PC-9 (cell line): ENCODE measurements at places on chromosomes 12 and 14. TPM values are rescaled to one million over a fixed set of nuclear protein-coding genes. Genes with fewer than 3 reads are reported as not detected.

DNA sequence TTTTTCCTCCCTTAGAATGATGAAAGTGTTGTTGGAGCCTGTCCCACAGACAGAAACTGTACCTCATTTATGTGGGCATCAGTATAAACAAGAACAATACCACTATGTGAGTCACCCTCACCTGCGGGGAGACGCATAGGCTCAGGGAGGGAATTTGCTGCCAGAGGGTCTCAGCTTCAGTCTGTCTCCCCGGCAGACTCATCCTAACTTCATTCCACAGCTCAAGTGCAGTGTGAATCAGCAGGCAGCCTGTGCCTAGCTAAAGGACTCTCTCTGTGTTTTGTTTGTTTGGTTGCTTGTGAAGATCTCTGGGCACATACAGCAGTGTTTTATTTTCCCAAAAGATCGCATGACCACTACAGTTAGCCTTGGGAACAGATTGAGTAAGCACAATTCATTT lies 98.9 kb downstream of the PRKCH start:
- H3K27me3 ChIP-seq, result no peaks in the 10 kb centered on the region
- peak overlapping the region; percentile 73 for H3K27ac ChIP-seq
- H3K4me3 ChIP-seq, result no peak overlapping the region
- H3K4me1 ChIP-seq, result peaks cover 34% of the 10 kb centered on the region

DNA sequence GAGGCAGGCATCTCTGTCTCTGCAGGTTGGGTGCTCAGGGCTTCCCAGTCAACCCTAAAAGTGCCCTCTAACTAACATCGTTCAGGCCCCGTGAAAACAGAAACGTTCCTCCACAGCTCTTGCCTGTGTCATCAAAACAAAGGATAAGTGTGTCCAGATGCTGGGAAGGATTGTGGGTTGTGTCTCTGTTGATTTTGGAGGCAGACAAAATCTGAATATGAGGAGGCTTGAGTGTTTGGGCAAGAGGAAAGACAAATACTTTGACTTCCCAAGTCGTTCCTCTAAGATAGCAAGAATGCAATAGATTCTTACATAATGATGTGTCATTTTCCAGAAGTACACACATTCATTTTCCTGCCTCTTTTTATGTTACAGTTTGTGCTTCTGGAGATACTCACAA lies 52.9 kb downstream of the SERPINA3 start:
- H3K27ac ChIP-seq, result no peak overlapping the region
- H3K27me3 ChIP-seq, result peaks cover 6% of the 10 kb centered on the region; the same call in 1 of the 2 replicates
- DNase-seq, result no peak
- H3K4me3 ChIP-seq, result no peak overlapping the region

- H3K27ac ChIP-seq, result no peak overlapping the region
- no peaks in the 10 kb centered on the region for H3K4me1 ChIP-seq
- H3K4me3 ChIP-seq, result no peak overlapping the region
These were observed 4.3 kb downstream of the HHIPL1 start for GRCh38 chr14:99649219-99649618.

GRCh38 chr12:83335748-83336147 lies 649.0 kb downstream of the TMTC2 start:
- H3K36me3 ChIP-seq, result no peaks in the 10 kb centered on the region
- no peaks in the 10 kb centered on the region for H3K27me3 ChIP-seq
- no peak for DNase-seq
- no peak overlapping the region for H3K27ac ChIP-seq

DNA sequence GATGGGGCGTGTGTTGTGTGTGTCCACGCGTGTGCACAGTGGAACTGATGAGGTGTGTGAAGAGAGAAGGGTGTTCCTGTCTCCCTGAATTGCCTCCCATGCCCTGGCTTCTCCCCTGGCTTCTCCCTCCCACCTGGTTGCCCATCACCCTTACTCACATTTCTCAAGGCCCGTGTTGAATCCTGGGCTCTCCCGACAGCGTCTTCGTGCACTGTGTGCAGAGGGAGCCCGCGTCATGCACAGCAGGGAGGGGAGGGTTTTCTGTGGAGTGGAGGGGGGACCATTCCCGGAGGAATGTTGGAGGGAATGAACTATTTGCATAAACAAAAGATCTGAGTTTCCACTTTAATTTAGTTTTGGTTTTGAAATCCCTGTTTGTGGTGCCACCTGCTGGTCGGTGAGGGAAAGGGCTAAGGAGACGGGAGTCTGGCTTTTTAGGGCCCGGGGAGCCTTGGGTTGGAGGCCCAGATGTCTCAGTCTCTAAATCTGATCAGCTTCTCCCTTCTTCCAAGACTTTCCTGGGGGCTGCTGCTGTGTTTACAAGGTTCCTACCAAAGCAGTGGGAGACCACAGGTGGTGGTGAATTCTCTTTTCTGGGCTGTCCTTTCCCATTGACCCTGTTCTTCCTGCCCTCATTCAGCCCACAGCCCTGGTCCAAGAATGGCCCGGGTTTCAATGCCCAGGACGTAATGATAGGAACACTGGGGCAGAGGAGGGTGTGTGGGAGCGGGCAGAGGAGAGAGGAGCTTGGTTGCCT lies at the start of gene C1R:
C1R (minus strand) TSS at position 217 of the 757 bp plus-strand sequence; CDS start at position 160, 57 bp downstream.
- no peaks in the 10 kb centered on the region for H3K4me1 ChIP-seq
- H3K4me3 ChIP-seq, result peak within 1 kb of the TSS; percentile 41; the same call in 1 of the 2 replicates
- no peak within 1 kb of the TSS for H3K27ac ChIP-seq

- 0 out of 2 replicates have a peak, but pooled peaks cover 5% of the 10 kb centered on the region for H3K27me3 ChIP-seq
- no peak for DNase-seq
- H3K4me3 ChIP-seq, result no peak overlapping the region
- H3K27ac ChIP-seq, result no peak overlapping the region
These were observed 207.5 kb upstream of the PELI2 start for GRCh38 chr14:55910601-55911243.

GRCh38 chr14:68305738-68306137 lies 486.2 kb downstream of the RAD51B start:
- no peak for DNase-seq
- peak overlapping the region; percentile 95 for H3K27ac ChIP-seq
- H3K27me3 ChIP-seq, result no peaks in the 10 kb centered on the region

GRCh38 chr14:68146818-68147217 lies 327.2 kb downstream of the RAD51B start:
- H3K36me3 ChIP-seq, result no peaks in the 10 kb centered on the region
- DNase-seq, result peak; percentile 98
- H3K27ac ChIP-seq, result peak overlapping the region; percentile 90
- H3K4me1 ChIP-seq, result peaks cover 37% of the 10 kb centered on the region
- H3K4me3 ChIP-seq, result no peak overlapping the region

- no peaks in the 10 kb centered on the region for H3K4me1 ChIP-seq
- H3K36me3 ChIP-seq, result no peaks in the 10 kb centered on the region
- H3K27ac ChIP-seq, result peak overlapping the region; percentile 15; the same call in 1 of the 2 replicates
- no peak for DNase-seq
These were observed 9.5 kb downstream of the CLIP1 start for GRCh38 chr12:122412851-122413433.

GRCh38 chr12:77161944-77162343 lies 96.6 kb upstream of the E2F7 start:
- no peaks in the 10 kb centered on the region for H3K27me3 ChIP-seq
- H3K4me1 ChIP-seq, result no peaks in the 10 kb centered on the region
- H3K4me3 ChIP-seq, result no peak overlapping the region
- no peak for DNase-seq

GRCh38 chr14:66152747-66153146 lies 333.4 kb upstream of the CCDC196 start:
- H3K4me3 ChIP-seq, result no peak overlapping the region
- DNase-seq, result no peak
- no peaks in the 10 kb centered on the region for H3K4me1 ChIP-seq
- no peak overlapping the region for H3K27ac ChIP-seq
- no peaks in the 10 kb centered on the region for H3K36me3 ChIP-seq
- 0 out of 2 replicates have a peak, but pooled peaks cover 5% of the 10 kb centered on the region for H3K27me3 ChIP-seq

- no peaks in the 10 kb centered on the region for H3K36me3 ChIP-seq
- DNase-seq, result no peak
- peaks cover 22% of the 10 kb centered on the region for H3K4me1 ChIP-seq
- no peak overlapping the region for H3K27ac ChIP-seq
- no peak overlapping the region for H3K4me3 ChIP-seq
These were observed 79.9 kb downstream of the SPRING1 start for GRCh38 chr12:116657921-116658495.

DNA sequence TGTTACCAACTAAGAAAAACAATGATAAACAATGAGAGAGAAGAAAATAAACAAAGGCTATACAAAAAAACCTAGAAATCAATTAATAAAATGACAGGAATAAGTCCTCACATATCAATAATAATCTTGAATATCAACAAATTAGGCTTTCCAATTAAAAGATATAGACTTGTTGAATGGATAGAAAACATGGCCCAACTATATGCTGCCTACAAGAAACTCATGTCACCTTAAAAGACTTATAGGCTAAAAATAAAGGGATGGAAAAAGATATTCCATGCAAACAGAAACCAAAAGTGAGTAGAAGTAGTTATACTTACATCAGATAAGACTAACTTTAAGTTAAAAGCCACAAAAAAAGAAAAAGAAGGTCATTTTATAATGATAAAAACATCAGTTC lies 183.9 kb downstream of the MYRFL start:
- no peaks in the 10 kb centered on the region for H3K36me3 ChIP-seq
- H3K4me1 ChIP-seq, result peaks cover 20% of the 10 kb centered on the region
- no peak for DNase-seq
- H3K4me3 ChIP-seq, result no peak overlapping the region
- H3K27me3 ChIP-seq, result no peaks in the 10 kb centered on the region
- no peak overlapping the region for H3K27ac ChIP-seq

GRCh38 chr14:99587460-99588278 lies 16.3 kb downstream of the CCDC85C start:
- H3K4me1 ChIP-seq, result no peaks in the 10 kb centered on the region
- H3K27me3 ChIP-seq, result no peaks in the 10 kb centered on the region
- H3K4me3 ChIP-seq, result no peak overlapping the region
- H3K36me3 ChIP-seq, result no peaks in the 10 kb centered on the region

GRCh38 chr12:87953256-87953860 lies 75.8 kb downstream of the C12orf50 start:
- no peak overlapping the region for H3K4me3 ChIP-seq
- H3K27ac ChIP-seq, result no peak overlapping the region
- DNase-seq, result no peak
- no peaks in the 10 kb centered on the region for H3K27me3 ChIP-seq
- no peaks in the 10 kb centered on the region for H3K4me1 ChIP-seq

DNA sequence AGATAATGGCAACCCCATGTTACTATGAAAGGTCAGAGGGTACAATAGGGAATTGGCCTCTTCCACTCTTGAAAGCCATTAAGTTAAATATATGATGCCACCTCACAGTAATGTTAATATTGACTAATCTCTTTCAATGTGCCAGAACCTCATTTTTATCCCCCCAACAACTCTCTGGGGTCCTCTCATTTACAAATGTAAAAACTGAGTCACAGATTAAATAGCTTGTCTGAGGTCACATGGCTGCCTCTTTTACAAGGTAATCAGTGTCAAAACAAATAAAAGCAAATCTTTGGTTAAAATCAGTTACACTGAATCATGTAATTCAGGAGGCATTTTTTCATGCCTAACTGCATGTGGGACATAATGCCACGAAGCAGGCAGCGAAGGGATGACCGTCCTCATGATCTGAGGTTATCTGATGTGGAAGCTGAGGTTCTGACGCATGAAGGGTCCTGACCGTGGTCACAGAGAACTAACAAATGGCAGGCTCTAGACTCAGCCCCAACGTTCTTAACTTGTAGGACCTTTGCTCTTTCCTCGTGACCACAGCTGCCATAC lies 78.5 kb downstream of the PTPN21 start:
- no peaks in the 10 kb centered on the region for H3K4me1 ChIP-seq
- H3K27ac ChIP-seq, result no peak overlapping the region
- no peaks in the 10 kb centered on the region for H3K36me3 ChIP-seq
- no peaks in the 10 kb centered on the region for H3K27me3 ChIP-seq

GRCh38 chr12:53695152-53696145 lies 19.6 kb upstream of the ATP5MC2 start:
- peaks cover 10% of the 10 kb centered on the region; the same call in 1 of the 2 replicates for H3K4me1 ChIP-seq
- H3K4me3 ChIP-seq, result peak overlapping the region; percentile 40; the same call in 1 of the 2 replicates
- H3K27me3 ChIP-seq, result peaks cover 5% of the 10 kb centered on the region; the same call in 1 of the 2 replicates
- H3K36me3 ChIP-seq, result no peaks in the 10 kb centered on the region

DNA sequence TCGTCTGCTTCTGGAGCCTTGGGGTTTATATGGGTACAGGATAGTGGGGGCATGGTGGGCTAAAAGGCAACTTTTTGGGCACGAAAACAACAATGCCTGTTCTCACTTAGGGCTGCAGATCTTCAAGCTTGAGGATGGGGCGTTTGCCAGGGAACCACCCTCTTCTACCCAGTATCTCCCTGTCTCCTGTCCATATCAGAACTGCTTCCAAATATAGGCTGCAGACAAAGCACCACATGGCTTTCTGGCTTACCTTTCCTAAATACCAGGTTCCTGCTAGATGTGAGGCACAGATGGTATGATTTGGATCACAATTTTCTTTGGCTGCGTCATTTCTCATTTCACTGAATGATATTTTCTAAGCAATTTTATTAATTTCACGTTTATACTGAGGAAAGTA lies 70.4 kb downstream of the CMAS start:
- H3K36me3 ChIP-seq, result no peaks in the 10 kb centered on the region
- no peak overlapping the region for H3K27ac ChIP-seq
- no peaks in the 10 kb centered on the region for H3K27me3 ChIP-seq
- no peak for DNase-seq

- H3K36me3 ChIP-seq, result no peaks in the 10 kb centered on the region
- H3K27ac ChIP-seq, result no peak overlapping the region
- H3K4me3 ChIP-seq, result no peak overlapping the region
- DNase-seq, result no peak
- peaks cover 8% of the 10 kb centered on the region; the same call in 1 of the 2 replicates for H3K27me3 ChIP-seq
- H3K4me1 ChIP-seq, result no peaks in the 10 kb centered on the region
These were observed 4.6 kb downstream of the HOXC4 start for GRCh38 chr12:54058128-54058768.

SLC2A14 gene
- total RNA-seq, result 0.13 TPM in 1 of 2 replicates, not detected in the other

DAO gene
- not detected in 2 replicates for total RNA-seq

HNRNPC gene
- total RNA-seq, result 486 and 550 TPM in 2 replicates

CGRRF1 gene
- total RNA-seq, result 10.3 and 11.3 TPM in 2 replicates

ASCL1 gene
- not detected in 2 replicates for total RNA-seq

RNASE3 gene
- total RNA-seq, result not detected in 2 replicates
